Activated naive CD4-positive, alpha-beta T cell treated with anti-CD3 and anti-CD28 coated beads, Interleukin-2, amount 50 U/mL, for 72 hours (primary cell): ENCODE measurements at places on chromosomes 4 and X. TPM values are rescaled to one million over a fixed set of nuclear protein-coding genes. Genes with fewer than 3 reads are reported as not detected.

The SPRY1 gene
- total RNA-seq, result 22.8 TPM

The TMEM165 gene
- 64.5 TPM for total RNA-seq

The RIPPLY1 gene
- not detected for total RNA-seq

The SUPT20HL2 gene
- not detected for total RNA-seq

The CTAG1A gene
- not detected for total RNA-seq

The HAND2 gene
- not detected for total RNA-seq

The SPANXN4 gene
- total RNA-seq, result not detected

The FREM3 gene
- total RNA-seq, result not detected

The CSAG3 gene
- total RNA-seq, result not detected

The FAM90A26 gene
- total RNA-seq, result not detected

The OTC gene
- total RNA-seq, result not detected

The CFP gene
- total RNA-seq, result 5.1 TPM

The MAGEA12 gene
- not detected for total RNA-seq

The TRIM61 gene
- 1.1 TPM for total RNA-seq

The CT45A5 gene
- not detected for total RNA-seq

The ZNF81 gene
- 6.6 TPM for total RNA-seq

The XPNPEP2 gene
- not detected for total RNA-seq

The NLRP2B gene
- not detected for total RNA-seq

The ZNF182 gene
- total RNA-seq, result 7.2 TPM

The TFDP3 gene
- not detected for total RNA-seq

The POU3F4 gene
- total RNA-seq, result not detected

The MAGEA9B gene
- not detected for total RNA-seq

The C4orf54 gene
- not detected for total RNA-seq

The MYOZ2 gene
- total RNA-seq, result not detected

The FRAS1 gene
- total RNA-seq, result 0.06 TPM

The SGMS2 gene
- 1.1 TPM for total RNA-seq

The OPHN1 gene
- total RNA-seq, result not detected

The RHOXF2 gene
- total RNA-seq, result 2.0 TPM
